ENCODE measurements at places on chromosomes 11 and 22.

DNA sequence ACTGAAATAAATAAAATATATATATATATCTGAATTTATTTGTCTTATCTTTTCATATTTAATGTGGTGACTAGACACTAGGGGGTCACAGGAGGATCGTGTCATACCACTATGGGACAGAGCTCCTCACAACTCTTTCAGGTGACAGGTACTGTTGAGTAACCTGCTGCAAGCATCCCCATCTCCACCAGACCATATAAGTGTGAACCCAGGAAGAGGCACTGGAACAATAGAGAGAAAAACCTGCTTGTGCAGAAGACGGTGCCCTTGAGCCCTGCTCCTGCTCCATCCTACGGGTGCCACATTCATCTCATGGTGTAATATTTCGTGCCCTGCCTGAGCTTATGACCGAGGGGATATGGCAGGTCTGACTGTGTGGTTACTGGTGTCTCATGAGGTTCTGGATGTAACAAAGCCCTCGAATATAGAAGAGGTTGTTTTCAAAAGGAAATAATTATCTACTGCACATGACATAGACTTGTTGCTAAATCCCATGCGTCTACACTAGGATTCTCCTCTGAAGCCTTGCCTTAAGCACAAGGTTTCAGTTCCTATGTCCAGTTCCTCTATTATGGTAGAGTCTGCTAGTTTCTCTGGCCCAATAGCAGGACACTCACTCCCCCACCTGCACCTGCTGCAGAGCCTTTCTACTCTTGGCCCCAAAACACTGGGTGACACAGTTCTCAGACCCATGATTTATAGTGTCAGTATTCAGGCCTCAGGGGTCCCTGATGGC lies 70.4 kb downstream of the GGTLC2 start:
- no peak for DNase-seq

- peak; percentile 84 for DNase-seq
Measured at GRCh38 chr11:134853992-134854991, 442.2 kb upstream of the B3GAT1 start.

GRCh38 chr22:33917744-33918406 lies 2.4 kb downstream of the LARGE1 start:
- peak; percentile 46 for DNase-seq

DNA sequence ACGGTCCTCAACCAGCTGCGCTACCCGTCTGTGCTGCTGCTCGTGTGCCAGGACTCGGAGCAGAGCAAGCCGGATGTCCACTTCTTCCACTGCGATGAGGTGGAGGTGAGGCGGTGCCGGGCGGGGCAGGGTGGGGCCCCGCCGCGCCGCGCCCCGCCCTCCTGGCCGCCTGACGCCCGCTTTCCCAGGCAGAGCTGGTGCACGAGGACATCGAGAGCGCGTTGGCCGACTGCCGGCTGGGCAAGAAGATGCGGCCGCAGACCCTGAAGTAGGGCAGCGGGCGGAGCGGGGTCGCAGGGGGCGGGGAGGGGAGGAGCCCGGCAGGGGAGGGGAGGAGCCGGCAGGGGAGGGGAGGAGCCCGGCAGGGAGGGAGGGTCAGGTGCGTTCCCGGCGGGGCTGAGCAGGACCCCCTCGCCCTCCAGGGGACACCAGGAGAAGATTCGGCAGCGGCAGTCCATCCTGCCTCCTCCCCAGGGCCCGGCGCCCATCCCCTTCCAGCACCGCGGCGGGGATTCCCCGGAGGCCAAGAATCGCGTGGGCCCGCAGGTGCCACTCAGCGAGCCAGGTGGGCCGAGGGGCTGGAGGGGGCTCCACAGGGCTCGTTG lies 14.7 kb downstream of the EPS8L2 start:
- peak; percentile 67 for DNase-seq
